Body of pancreas (tissue), 4 donors: ENCODE measurements at places on chromosomes 1 and 21. TPM values are rescaled to one million over a fixed set of nuclear protein-coding genes. Genes with fewer than 3 reads are reported as not detected.

GNG4 gene
- 0.66 TPM for total RNA-seq

PCSK9 gene
- total RNA-seq, result 13.8 TPM

TRIM63 gene
- not detected for total RNA-seq

GRCh38 chr1:7967196-7967595, 5.7 kb downstream of the PARK7 start:
- H3K4me1 ChIP-seq, result peaks cover 22% of the 10 kb centered on the region
- no peak overlapping the region for H3K27ac ChIP-seq
- peaks cover 31% of the 10 kb centered on the region for H3K36me3 ChIP-seq
- no peak overlapping the region for H3K4me3 ChIP-seq
- H3K27me3 ChIP-seq, result no peaks in the 10 kb centered on the region

DNA sequence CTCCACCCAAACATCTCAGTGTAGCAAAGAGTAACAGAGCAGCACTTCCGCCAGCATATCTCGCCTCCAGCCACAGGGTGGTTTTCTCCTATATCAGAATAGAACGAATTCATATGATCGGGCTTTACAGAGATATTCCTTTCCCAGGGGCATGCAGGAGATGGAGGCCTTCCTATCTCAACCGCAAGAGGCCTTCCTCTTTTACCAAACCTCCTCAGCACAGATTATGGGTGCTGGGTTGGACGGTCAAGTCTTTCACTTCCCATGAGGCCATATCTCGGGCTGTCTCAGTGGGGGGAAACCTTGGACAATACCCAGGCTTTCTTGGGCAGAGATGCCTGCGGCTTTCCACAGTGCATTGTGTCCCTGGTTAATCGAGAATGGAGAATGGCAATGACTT, 65.8 kb downstream of the OVGP1 start:
- H3K4me3 ChIP-seq, result no peak overlapping the region
- no peaks in the 10 kb centered on the region for H3K36me3 ChIP-seq
- H3K27ac ChIP-seq, result no peak overlapping the region
- no peak for DNase-seq

DNA sequence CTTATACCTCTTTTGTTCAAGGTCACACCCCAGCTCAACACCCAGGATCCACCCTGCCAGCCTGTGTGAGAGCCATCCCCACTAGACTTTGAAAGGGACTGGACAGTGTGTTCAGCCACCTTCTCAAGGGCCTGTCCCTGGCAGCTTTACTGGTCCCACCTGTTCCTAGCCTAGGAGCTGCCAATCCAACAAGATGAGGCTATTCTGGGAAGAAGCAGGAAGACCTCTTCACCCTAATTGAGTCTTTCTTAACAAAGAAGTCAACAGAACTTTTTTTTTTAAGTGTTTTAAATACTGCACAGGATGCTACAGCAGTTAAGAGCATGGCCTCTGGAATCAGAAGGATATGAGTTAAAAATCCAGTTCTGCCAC, 95.8 kb upstream of the HOOK1 start:
- no peaks in the 10 kb centered on the region for H3K27me3 ChIP-seq
- no peak for DNase-seq
- H3K36me3 ChIP-seq, result no peaks in the 10 kb centered on the region
- H3K4me1 ChIP-seq, result no peaks in the 10 kb centered on the region

- H3K4me1 ChIP-seq, result peaks cover under 1% of the 10 kb centered on the region
- H3K4me3 ChIP-seq, result no peak overlapping the region
- no peak for DNase-seq
- no peaks in the 10 kb centered on the region for H3K27me3 ChIP-seq
These were observed 32.2 kb upstream of the GADD45A start for GRCh38 chr1:67652800-67653199.
